ENCODE measurements at places on chromosomes 11 and 22. TPM values are rescaled to one million over a fixed set of nuclear protein-coding genes. Genes with fewer than 3 reads are reported as not detected.

The OR2AG2 gene
- total RNA-seq, result not detected

The RTN4RL2 gene
- total RNA-seq, result 0.82 TPM

DNA sequence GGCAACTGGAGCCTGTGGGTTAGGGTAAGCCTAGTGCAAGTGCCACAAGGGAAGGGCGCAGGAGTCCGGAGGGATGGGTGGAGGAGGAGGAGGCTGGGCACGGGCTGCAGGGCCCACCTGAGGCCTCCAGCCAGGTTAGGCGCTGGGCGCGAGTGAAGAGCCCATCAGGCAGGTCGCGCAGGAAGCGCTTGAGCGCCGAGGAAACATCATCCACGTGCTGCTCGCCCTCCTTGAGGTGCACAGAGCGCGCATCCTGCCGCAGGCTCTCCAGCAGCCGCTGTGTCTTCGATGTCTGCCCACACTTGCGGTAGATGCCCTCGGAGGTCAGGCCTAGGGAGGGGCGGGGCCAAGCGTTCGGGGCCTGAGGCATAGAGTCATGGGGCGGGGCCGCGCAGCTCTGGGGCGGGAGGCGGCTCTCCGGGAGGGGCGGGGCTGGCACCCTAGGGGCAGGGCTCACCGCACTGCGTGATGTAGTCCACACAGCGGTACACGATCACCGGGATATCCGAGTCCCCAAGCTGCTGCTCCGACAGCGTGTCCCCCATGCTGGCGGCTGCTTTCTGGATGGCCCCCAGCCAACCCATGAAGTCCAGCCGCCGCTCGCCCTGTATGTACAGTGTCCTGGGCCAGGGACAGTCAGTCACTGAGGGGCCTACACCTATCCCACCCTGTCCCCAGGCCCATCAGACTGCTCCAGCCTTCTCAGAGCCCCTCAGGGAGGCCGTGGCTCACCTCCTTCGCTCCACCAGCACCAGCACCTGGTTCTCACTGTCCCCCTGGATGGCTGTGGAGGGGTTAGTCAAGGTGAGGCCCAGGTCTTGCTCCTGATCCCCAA lies 22.9 kb upstream of the PDE2A start:
- no peaks in the 10 kb centered on the region for H3K27me3 ChIP-seq
- H3K4me3 ChIP-seq, result no peak overlapping the region
- peaks cover 11% of the 10 kb centered on the region for H3K4me1 ChIP-seq

DNA sequence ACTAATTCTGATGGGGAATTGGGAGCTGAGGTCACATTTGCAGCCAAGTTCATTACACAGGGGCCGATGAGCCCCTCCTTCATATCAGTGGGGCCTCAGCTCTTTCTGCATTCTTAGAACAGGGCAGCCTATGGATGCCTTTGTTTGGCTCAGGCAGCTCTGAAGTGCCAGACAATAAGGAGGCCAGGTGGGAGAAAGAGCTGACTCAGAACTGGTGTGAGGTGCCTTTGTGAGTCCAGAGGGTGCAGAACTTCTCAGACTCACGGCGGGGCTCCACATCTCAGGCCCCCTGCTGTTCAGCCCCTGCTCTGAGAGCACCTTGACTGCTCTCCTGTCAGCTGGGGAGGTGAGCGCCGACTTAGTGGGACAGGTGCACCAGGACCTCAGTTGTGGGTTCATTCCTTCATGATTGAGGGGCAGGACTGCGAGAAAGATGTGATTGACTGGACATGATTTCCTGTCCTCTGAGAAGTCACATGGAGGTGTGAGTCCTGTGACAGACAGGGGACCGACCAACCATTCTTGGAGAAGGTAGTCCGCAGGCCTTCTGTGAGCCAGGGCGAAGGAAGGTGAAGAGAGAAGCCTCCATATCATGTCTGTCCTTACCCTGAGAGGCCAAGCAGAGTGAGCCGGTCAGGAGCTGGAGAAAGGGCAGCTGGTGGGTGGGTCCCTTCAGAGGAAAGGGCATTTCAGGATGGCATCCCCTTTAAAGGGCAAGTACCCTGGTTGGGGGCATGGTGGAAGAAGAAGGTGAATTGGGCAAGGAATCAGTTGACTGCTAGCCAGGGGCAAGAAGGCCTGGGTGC lies 245.0 kb upstream of the TBCEL start:
- no peak for ATAC-seq
- H3K4me3 ChIP-seq, result no peak overlapping the region
- H3K27me3 ChIP-seq, result peaks cover 27% of the 10 kb centered on the region
- no peaks in the 10 kb centered on the region for H3K4me1 ChIP-seq

DNA sequence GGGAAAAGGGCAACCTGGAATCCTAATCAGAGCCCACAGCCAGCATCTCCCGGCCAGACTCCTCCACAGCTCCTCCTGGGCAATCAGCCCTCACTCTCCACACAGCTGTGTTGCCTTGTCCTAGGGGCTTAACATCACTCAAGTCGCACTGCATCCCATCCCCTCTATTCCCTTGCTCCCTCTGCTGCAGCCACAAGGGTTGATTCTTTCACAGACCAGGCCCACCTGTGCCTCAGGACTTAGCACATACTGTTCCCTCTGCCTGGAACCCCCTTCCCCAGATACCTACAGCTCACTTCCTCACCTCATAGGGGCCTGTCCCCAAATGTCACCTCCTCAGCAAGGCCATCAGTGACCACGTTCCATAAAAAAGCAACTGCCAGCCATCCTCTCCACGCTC lies 18.4 kb downstream of the SPATA19 start:
- no peak overlapping the region for H3K27ac ChIP-seq
- no peak overlapping the region for H3K4me3 ChIP-seq
- peaks cover 16% of the 10 kb centered on the region for H3K27me3 ChIP-seq
- H3K36me3 ChIP-seq, result no peaks in the 10 kb centered on the region
